HFFc6 (cell line): ENCODE measurements at places on chromosomes 11 and 22.
A peak's percentile ranks its signal among the peaks of the same experiment; 100 is the strongest.

DNA sequence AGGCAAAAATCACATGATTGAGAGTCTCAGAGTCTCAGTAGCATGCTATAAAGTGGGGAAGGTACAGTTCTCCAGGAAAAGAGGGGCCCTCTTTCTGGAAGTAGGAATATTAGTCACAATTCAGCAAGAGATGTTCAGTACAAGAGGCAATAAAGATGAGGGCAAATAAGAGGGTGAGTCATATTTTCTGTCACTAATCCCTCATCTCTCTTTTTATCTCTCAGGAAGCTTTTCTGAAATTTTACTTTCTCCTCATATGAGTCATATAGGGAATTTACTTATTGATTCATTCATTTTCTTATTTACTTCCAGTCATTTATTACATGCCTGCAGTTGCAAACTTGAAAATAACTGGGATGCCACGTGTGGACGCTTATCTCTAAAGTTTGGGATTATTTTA, 3.4 kb upstream of the NXPE1 start:
- no peak for DNase-seq

GRCh38 chr11:134612140-134613030, 200.3 kb upstream of the B3GAT1 start:
- DNase-seq, result no peak

DNA sequence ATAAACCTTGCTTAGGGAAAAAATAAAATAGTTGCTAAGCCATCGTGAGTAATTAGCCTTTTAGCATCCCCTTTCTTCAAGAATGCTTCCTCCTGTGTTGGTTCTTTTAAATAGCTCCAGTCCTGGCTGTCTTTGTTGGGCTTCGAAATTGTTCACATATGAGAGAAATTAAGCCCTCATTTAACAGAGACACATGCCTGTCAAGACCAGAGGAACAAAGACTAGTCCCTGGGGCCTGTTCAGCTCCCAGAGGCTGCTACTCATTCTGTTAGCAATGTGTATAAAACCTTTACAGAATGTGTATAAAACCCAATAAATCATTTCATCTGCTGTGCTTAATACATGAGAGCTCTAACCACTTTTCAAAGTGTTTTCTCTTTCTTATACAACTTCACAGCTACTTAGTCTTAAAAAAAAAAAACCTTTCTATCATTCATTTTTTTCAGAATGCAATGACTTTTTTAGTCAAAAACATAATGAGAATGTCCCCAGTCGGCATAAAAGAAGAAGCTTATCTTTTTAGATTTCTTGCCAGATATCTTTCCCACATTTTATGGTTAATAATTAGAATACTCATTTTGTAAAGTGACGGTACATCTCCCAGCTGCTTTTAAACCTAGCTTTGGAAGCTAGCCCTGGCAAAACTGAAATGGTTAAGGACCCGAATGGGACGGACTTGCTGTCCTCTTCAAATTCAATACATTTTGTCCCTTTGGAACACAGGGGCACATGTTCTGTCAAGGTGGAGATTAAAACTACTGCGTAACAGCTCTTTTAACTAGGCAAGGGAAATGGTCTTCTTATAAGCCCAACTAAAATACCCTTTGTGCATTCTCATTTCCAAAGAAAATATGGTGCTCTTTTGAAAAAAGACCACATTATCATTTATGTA, 186.1 kb downstream of the SOX6 start:
- no peak for DNase-seq

DNA sequence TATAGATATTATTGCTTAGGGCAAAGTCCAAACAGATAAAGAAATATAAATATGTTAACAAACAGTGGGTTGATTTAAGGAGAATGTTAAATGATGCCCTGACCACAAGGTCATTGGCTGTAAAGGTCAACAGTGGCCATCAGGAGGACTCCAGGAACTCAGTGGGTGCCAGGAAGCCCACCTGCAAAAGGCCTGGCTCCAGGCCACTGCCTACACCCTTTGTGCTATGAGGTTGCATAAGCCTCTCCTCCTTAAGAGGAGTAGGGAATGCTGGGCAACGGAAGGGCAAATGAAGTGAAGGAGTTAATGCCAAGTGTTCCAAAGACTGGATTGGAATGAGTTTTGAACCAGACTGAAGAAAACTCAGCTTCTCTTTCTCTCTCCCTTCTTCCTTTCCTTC, 73.3 kb upstream of the ALX4 start:
- DNase-seq, result no peak

DNA sequence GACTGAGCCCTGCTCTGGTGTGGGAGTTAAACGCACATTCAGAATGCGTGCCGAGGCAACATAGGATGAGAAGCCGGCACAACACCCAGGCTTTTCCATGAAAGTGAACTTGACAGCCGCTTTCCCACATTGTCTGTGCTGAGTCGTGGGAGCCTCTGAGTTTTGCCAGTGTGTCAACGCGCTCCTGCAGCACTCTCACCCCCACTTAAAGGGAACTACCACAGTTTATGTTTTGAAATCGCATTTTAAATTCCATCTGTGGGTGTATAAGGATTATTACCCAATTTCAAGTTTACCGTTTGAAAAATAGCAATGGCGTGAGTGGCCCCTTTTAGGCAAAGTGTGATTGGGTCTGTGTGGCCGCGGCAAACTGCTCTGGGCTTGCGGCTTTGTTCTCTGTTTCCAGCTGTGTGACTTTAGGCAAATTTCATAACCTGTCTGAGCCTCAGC, 81.5 kb downstream of the FBLN1 start:
- DNase-seq, result peak; percentile 64

DNA sequence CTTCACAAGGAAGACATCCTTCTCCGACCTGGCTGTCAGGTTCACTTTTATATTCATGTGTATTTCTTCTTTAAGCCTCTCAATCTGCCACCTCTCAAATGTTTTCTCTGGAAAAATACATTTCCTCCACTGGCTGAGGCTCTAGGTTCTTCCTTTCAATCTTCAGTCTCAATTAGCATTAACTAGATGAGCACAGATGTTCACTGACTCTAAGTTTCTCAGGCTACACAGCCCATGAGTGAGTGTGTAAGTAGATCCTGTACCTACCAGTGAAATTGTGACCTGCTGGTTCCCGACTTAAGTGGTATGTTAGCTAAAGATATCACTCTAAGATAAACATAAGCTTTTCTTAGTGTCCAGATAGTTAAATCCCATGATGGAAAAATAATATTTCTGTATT, 206.9 kb downstream of the ADAMTS15 start:
- no peak for DNase-seq
